RWPE1 (cell line): ENCODE measurements at places on chromosomes 12 and 14.

- DNase-seq = no peak
These were observed 60.7 kb downstream of the DPF3 start for GRCh38 chr14:72833174-72833573.

DNA sequence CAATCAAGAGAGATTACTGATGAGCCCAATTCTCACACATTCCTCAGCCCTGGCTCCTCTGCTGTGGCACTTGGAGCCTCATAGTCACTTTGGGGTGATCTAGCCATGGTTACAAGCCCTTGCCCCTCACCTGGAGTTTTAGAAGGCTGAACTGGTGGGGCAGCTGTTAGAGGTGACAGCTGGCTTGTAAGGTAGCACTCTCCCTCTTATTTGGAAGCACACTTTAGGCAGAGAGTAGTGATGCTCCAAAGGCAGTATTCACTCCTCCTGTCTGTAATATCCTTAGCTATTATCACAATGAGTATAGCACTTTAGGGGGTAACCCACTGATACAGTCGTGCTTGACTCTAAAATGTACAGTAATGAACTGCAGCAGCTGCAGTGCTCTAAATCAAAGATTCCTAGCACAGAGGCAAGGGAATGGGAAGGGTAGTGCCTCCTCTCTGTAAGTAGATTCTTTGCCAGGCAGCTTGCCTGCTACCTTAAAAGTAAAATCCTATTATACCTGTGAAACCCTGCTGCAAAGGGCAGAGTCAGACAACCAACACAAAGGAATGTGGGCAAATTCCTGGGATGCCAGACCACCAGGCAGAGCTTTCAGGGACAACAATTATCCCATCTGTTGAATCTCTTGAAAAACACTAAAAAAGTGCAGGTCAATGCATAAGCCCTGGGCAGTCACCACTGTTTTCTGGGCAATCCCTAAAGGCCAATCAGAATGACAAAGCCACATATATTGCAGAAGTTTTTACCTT, 336.3 kb downstream of the NOVA1 start:
- no peak for DNase-seq

- DNase-seq = no peak
These were observed 48.8 kb downstream of the CIT start for GRCh38 chr12:119828300-119828699.

DNA sequence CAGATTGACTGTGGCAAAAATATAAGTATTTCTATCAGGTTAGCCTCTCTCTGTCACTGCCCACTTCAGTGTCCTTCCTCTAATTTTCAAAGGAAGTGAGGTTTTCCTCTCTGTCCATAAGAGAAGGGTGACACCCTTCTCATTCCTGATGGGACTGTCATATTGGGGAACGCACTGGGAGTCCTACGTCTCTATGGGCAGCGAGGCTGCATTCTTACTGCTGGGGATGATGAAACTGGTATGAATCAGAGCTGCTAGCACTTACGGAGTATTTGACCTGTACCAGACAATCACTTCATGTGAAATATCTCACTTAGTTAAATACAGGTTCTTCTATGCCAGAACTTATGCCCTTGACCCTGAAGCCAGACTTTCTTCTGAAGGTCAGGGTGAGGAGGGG, 436.3 kb downstream of the DPF3 start:
- peak; percentile 59 for DNase-seq

- DNase-seq = no peak
These were observed 6.3 kb upstream of the CFAP54 start for GRCh38 chr12:96483116-96483515.

DNA sequence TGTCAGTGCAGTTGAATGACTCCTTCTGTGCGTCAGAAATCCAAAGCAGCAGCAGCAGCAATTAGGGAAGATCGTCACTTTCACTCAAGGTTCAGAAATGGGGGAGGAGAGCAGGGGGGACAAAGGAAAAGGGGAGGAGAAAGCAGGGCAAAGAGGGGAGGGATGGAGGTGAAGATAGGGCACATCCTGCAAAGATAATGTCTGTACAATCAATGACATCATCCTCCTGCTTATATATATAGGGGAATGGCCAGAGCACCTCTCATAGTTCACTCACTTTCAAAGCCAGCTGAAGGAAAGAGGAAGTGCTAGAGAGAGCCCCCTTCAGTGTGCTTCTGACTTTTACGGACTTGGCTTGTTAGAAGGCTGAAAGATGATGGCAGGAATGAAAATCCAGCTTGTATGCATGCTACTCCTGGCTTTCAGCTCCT, at the start of gene NTS:
NTS (plus strand) TSS at position 265 of the 431 bp plus-strand sequence; CDS start at position 374, 109 bp downstream.
- no peak for DNase-seq

DNA sequence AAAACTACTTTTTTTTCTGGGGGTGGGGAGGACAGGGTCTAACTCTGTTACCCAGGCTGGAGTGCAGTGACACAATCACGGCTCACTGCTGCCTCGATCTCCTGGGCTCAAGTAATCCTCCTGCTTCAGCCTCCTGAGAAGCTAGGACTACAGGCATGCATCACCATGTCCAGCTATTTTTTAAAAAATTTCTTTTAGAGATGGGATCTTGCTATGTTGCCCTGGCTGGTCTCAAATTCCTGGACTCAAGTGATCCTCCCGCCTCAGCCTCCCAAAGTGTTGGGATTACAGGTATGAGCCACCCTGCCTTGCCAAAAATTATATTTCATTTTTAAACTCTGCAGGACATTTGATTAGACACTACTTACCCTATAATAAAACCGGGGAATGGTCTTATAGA, 5.5 kb downstream of the PPP2R3C start:
- DNase-seq = no peak

- no peak for DNase-seq
These were observed 279.2 kb downstream of the ALG10 start for GRCh38 chr12:34301251-34302130.

DNA sequence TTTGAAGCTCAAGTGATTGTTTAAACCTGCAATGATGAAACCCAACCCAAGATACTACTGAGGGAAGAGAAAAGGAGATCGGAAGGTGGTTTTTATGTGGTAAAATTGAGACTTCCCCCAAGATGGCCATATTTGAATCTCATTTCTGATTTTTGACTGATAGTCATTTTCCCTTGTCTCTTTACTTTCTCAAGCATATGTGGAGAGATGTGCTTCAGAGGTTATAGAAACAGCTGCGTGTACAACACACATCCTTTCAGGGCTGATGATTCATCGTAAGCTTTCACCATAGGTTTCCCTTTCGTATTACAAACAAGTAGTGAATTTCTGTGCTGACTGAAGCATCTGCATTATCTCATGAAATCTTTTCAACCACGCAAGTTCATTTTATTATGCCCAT, 276.2 kb downstream of the EMP1 start:
- DNase-seq = no peak

DNA sequence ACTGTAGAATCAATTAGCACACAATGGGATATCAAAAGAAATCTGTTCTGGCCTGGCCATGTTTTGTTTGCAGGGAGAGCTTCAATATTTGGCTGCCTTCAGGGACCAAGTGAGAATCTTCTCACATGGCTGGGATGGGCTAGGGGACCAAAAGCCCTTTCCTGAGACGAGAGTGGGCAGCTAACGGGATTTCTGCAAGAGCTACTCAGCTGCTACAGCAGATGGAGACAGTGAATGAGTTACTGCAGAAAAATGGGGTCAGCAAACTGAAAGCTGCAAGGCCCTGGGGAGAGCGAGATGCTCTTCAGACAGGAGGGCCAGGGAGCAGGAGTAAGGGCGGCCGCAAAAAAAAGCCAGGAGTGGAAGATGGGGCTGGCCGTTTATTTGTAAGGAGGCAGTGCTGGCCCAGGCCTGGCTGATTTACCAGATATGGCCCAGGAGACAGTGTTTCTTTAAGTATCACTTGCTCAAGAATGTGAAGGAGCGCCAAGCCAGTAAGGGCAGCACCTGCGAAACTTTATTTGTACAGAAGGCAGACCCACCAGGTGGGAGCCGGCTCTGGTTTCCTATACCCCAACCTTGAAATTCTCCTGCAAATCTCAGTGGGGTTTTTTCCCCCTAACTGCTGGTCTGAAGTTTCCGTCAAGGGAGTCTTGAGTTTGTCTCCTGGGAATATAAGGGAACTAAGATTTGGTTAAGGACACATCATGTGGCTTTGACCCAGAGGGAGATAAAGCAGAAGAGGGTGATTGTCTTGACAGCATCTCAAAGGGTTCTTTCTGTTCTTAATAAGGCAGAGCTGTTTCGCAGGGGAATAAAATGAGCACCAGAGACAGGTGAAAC, 57.8 kb downstream of the SSH1 start:
- DNase-seq = no peak

DNA sequence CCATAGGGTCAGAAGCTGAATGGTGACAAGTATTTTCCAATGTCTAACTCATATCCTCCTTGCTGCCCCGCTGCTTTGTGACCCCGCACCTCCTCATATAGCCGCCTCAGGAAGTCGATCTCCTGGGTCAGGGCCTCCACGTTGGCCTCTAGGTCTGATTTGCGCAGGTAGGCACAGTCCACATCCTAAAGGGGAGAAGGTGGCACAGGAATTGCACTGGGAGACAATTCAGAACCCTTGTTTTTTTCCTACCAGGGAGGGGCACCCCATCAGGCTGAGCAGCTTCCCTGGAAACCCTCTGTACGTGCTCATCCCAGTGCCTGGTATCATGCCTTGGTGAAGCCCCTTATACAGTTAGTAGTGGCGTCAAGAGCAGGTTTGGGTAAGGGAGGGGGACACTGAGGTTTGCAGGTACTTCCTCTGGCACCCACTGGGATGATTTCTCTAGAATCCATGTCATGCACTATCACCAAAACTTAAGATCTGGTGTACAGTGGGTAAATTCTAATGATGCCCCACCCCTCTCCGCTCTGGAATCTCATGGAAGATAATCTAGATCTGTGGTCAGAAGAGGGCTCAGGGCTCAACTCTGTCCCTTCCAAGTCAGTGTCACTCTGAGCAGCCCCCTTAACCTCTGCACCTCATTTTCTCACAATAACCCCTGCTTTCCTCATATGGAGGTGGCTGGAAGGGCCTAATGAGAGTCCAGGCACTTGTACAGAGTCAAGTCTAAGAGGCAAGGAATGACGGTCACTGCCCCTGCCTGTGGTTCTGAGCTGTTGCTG, 20.1 kb upstream of the KRT86 start:
- DNase-seq = no peak

- DNase-seq = peak; percentile 80
These were observed 40.3 kb upstream of the RCOR1 start for GRCh38 chr14:102551995-102552705.

DNA sequence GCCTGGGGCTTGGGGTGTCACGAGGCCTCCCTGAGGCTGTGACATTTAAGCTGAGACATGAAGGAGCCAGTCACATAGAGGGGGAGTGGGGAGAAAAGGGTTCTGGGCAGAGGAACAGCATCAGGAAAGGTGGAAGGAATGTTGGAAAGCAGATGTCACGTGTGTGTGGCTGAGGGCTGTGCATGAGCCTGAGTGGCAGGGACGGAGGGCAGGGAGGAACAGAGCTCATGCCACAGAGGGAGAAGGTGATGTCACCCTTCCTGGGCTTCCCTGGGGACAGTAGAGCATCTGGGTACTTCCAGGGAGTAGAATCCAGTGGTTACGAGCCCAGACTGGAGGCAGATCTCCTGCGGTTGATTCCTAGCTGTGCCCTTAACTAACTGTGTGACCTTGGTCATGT, 32.0 kb upstream of the JDP2 start:
- no peak for DNase-seq

- DNase-seq = no peak
These were observed 343.7 kb upstream of the FKBP4 start for GRCh38 chr12:2451025-2451424.

- no peak for DNase-seq
These were observed 280.6 kb upstream of the SFSWAP start for GRCh38 chr12:131430158-131430742.

- DNase-seq = no peak
These were observed 178.1 kb downstream of the ADGRD1 start for GRCh38 chr12:131131808-131132117.

DNA sequence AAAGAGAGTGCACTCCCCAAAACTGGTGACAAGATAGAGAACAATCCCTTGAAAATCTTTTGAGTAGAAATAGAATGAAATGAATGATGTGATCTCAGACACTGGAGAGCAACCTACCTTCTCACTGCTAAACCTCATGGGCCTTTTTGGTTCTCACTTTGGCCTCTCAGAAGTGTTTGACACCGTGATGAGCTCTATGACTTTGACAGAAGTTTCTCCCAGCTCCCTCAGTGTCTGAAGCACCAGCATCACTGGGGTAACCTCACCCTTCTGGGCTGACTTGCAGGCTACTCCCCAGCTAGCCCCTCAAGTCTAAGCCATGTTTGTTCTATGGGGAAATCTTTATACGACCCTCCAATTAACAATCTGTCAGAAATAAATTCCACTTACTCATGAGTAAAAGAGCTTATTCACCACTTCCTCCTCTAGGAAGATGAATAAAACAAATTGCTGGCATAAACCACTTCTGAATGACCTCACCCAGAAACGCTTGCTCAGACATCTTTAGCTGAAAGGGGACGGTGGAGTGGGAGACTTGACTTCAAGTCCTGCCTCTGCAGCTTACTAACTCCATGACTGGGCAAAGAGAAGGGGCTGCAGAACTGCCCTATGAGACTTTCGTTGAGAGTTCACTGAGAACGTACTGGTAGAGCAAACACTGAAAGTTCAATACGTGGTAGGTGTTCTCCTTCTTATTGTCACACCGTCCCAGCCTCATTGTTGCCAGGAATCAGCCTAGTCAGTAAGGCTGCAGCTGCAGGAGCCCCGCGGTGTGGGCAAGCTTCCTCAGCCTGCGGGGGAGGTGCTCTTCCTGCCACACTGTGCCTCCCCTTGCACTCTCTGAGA, 46.5 kb downstream of the ST8SIA1 start:
- no peak for DNase-seq

- DNase-seq = no peak
These were observed 25.7 kb downstream of the TUNAR start for GRCh38 chr14:95902273-95902826.

- no peak for DNase-seq
These were observed 450.8 kb downstream of the RAD51B start for GRCh38 chr14:68270342-68270741.

DNA sequence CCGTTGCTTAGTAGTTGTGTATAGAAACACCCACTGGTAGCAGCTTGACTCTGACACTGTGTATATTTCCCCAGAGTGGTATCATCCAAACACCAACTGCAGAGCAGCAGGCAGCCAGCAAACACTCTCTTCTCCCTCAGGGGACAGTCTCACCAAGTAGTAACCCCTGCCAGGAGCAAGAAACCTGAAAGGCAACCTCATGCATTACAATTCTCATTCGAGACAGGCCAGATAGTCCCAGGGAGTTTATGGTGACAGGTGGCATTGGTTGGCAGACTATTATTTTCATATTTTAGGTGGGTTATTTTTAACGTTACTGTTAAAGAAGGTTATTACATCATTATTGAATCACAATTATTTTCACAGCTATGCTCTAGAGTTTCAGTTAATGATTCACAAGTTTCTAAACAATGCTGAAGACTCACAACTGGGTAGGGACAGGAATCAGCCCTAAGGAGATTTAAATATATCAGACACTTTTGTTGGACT, 222.8 kb downstream of the EGLN3 start:
- DNase-seq = no peak

GRCh38 chr14:42527141-42527540, 920.5 kb downstream of the LRFN5 start:
- no peak for DNase-seq

DNA sequence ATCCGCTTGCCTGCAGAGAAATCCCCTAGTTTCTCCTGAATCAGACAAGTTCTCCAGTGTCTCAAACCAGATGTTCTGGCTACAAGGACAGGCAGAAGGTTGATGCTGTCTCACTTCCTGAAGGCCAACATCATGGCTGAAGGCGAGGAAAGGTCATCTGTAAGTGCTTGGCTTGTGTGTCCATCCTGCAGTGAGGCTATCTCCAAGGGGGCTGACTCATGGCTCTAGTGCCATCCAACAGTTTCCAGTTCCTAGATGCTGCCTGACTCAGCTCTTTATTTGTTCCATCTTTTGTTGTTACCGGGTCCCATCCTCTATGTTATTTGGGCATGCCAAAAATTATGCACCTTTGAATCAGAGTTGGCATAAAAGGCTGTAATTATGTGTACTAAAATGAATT, 232.1 kb upstream of the TBX3 start:
- no peak for DNase-seq
